Activated CD4-positive, alpha-beta T cell treated with anti-CD3 and anti-CD28 coated beads for 48 hours (primary cell): ENCODE measurements at places on chromosomes 6 and 20.

DNA sequence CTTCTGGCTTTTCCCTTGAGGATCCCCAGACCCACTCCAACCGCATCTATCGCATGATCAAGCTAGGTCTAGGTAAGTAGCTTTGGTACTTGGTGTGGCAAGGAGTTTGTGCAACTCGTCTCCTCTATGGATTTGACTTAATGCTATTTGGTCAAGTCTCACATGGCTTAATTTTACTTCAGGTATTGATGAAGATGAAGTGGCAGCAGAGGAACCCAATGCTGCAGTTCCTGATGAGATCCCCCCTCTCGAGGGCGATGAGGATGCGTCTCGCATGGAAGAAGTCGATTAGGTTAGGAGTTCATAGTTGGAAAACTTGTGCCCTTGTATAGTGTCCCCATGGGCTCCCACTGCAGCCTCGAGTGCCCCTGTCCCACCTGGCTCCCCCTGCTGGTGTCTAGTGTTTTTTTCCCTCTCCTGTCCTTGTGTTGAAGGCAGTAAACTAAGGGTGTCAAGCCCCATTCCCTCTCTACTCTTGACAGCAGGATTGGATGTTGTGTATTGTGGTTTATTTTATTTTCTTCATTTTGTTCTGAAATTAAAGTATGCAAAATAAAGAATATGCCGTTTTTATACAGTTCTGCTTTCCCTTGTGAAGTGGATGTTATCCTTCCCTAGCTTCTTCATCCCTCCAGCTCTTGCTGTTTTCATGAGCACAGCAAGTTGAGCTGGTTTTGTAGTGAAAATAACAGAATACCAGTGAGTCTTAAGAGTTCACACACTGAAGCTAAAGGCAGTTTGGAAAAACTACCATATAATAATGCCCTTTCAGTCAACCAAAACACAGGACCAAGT, 3.8 kb downstream of the SLC35B2 start:
- peak; percentile 79 for DNase-seq

GRCh38 chr6:107731422-107732319, 92.4 kb downstream of the SCML4 start:
- DNase-seq = peak; percentile 28

DNA sequence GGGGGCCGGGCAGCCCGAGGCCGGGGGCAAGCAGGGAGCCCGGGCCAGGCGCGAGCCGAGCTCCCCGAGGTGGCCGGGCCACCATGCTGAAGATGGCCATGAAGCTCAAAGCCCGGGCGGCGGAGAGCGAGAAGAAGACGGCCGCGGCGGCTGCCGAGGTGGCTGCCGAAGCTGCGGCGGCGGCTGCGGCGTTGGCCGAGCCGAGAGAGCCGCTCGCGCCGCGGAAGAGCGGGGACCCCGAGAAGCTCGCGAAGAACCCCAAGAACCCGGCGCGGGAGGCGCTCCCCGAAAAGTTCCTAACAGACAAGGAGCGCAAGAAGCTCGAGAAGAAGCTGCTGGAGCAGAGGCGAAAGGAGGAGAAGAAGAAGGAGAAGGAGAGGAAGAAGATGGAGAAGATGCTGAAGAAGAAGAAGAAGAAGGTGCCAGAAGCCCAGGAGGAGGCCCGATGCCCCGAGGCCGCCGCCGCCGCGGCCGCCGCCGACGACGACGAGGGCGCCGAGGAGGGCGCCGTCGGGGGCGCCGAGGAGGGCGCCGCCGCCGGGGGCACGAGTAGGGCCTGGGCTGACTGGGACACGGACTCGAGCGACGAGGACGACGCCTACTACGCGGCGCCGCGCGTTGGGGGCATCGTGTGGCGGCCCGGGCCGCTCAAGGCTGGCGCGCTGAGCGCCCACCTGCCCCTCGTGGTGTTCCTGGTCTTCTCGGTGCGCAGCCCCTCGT, 37.4 kb downstream of the GNAS start:
- DNase-seq = no peak

GRCh38 chr6:13725052-13725451, 13.4 kb upstream of the RANBP9 start:
- no peak for DNase-seq

DNA sequence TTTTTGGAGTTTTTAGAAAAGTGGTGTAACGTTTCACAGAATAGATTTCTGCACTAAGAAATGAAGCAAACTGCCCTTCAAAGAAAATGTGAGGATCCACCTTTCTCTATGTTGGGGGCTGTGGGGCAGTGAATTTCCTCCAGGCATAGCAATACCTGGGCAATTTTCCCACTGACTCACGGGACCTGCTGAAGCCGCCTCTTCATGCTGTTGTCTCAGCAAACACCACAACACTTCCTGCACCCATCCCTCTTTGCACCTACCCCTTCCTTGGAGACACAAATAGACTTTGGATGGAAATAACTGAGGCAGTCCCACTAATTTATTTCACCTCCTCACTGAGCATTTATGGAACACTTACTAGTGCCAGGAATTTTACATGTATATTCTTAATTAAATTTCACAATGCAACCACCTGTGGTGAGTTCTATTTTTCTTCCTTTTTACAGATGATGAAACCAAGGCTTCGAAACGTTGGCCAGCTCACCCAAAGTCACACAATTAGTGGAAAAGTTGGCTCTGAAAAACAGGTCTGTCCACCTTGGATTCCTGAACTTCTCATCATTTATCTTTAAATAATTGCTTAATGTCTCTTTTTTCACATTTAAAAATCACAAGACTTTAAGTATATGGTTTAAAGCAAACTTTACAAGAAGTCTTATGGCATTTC, 17.2 kb upstream of the ADGRF1 start:
- DNase-seq = no peak

DNA sequence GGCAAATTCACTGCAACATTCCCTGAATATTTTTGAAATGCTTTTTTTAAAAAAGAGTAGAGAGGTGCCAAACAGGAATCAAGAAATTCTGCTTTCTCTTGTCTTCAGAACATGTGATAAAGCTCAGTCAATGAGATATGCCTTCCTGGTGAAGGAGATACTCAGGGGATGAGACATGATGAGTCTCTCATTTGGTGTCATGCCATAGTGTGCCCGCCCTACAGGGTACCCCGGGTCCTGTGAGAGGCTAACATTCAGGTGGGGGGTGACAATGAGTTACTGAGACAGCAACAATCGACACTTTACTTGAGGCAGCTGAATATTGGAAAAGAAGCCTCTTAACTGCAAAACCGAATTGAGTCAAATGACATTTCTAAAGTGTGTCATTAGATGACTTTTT, 6.7 kb downstream of the CCR6 start:
- DNase-seq = no peak

DNA sequence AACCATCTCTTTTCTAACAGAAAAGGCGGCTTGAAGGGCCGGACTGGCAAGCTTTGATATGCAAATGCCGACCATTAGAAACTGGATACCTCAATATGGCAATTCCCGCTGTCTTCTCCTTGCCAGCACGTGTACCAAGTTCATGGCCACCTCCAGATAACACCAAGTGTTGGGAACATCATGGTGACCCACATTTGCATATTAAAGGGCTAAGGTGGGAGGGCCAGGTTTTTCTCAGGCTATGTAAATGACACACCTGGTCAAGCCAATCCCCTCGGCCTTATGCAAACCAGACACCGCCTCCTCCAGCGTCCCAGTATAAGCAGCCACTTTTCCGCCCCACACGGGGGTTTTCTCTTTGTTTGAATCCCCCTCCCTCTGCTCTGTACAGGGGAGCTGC, 110.7 kb downstream of the DACT2 start:
- no peak for DNase-seq
